ENCODE measurements at places on chromosomes 5 and 9.

- DNase-seq: no peak
These were observed 139.2 kb upstream of the SMARCA2 start for GRCh38 chr9:1875921-1876448.

DNA sequence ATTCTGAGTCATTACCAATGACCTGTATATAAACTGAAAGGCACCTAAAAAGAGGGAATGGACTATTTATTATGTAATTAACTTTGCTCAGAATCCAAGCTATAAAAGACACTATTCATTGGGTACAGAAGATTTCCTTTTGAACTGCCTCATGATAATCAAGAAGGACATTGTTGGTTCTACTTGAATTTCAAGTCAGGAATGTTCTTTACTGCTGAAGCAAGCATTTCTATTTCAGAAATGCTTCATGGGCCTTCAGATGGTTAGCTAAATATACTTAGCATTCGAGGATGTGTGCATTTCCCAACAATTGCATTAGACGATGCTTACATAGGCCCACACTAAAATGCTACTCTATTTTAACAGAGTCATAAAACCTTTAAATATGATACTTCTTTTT is 658.2 kb upstream of the DMAC1 start:
- no peak for DNase-seq

DNA sequence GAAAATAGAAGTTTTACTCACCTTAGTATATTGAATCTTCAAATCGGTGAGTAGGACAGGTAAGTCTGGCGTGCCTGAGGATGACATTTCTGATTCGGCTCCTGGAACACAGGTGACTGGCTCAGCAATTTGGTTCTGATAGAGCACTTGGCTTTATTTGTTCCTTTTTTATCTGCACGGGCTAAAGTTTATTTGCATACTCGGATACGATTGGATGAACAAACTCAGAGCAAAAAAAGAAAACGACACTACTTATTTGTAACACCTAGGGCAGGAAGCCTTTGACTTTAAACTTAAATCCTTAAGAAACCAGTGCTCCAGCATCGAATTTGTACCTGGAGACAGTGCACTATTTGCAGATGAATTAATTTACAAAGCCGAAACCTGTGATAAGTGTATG is at the start of gene ALDH1A1:
TSS of gene ALDH1A1 (minus strand) at position 140 of the 400 bp plus-strand sequence. CDS start at position 87, 53 bp downstream.
- DNase-seq: no peak

DNA sequence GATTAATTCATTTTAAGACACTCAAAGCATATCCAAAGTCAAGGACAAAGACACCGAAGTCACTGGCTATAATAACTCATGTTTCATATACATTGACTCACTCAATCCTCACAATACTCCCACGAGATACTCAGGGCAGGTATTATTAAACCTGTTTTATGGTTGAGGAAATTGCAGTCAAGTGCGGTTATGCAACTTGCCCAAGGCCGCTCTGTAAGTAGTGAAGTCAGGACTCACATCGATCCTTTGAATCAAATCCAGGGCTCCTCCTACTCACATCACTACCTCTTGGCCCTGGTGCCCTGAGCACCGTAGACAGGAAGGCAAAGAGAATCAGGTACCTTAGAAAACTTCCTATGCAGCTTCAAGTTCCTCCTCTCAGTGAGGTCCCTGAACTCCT is 87.8 kb upstream of the APC start:
- no peak for DNase-seq

DNA sequence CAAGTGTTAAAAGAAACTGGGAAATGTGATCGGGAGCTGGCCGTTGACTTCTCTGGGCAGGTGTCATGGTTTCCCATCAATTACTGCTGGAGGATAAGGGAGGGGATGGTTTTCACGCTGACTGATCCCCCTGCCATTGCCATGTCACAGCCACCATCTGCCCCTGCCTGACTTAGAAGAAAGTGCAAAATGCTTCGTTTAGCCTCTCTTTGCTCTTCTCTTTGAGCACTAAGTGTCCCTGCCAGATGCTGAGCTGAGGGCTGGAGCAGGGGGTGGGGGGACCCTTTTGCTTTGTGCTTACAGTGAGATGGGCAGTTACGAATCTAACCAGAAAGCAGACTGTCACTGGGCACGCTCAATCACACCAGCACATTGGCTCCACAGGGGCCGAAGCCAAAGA is 138.4 kb upstream of the ALDH1B1 start:
- DNase-seq: no peak

DNA sequence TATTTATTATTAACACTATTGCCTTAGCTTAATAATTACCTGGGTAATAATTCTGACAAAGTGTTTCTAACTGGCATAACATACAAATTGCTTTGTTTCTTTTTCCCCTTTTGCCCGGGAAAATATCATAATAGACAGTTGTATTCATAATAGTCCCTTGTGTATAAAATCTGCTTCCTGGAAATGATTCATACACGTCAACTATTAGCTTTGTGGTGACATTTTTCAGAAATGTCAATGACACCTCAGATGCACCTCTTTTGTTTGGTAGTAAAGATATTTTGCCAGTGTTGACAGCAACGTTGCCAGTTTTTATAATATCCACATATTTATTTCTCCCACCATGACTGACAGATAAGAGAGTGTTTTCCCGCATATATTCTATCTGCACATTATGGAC is 73.0 kb downstream of the RASEF start:
- DNase-seq: no peak

- no peak for DNase-seq
These were observed 100.5 kb downstream of the TLE4 start for GRCh38 chr9:79672236-79672635.

DNA sequence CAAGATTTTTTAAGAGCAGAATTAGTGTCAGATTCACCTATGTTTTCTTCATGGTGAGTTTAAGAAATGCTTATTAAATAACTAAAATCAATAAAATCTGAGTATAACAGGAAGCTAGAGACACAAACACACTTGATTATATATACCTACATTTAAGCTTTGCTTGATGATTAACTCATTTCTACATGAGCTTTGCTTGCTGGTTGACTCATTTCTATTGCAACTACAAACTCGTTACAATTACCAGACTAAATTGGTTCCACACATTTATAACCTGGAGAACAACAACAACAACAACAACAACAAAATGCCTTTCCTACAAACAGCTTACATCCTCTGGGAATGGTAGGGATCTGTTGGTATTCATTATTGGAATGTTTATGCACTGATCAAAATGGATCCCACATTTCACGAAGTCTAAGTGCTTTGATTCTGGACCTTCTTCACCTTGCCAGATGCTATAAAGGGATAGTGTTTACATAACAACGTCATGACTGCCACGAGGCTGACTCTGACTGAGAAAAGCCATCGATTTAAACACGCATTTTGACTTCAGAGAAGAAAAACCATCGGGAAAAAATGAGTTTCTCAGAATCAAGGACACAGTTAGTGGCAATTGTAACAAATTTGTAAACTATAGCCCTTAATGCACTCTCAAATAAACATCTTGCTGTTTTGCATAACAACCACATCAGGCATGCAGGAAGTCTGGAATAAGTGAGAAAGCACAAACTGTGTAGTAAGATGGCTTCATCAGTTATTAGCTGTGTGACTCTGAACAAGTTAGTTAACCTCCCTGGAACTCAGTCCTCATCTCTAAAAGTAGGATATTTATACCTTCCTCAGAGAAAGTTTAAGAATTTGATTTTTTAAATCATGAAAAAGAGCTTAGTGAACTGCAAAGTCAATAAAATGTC is 49.8 kb downstream of the RASEF start:
- no peak for DNase-seq

DNA sequence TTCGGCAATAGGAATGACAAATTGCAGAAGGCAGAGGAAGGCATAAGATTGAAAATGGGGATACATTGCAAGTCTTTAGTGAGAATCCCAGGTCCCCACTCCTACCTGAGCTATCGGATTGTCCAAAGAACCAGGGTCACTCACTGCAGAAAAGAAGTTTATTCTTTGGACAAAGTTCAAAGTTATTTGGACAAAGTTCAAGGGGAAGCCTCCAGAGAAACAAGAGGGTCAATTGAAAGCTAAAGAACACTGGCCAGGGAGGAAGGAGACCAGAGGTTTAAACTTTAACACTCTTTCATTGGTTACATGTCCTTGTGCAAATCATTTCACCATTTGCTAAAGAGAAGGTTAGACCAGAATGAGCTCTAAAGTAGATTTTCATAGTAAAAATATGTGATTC is 5.2 kb upstream of the UHRF2 start:
- no peak for DNase-seq

DNA sequence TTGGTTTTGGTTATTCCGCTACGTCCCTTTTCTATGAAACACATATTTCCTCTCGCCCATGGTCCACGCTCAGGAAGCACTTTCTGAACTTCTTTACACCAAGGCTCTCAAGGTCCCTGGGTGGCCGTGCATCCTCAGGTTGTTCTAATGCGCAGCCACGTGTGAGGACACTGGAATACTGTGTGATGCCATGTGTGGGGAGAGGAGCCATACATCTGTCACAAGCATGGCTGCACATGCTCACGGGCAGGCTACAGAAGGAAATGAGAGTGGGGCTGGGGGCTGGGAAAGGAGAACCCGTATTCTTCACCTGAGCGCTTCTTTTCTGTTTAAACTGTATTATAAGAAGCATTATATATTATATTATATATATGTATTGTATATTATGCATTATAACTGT is 36.7 kb downstream of the PRRT1B start:
- DNase-seq: no peak

GRCh38 chr5:172164769-172165212 is 23.2 kb downstream of the STK10 start:
- DNase-seq: no peak

GRCh38 chr9:15287309-15287708 is 19.7 kb downstream of the TTC39B start:
- no peak for DNase-seq

- DNase-seq: no peak
These were observed 81.6 kb upstream of the CKMT2 start for GRCh38 chr5:81151546-81151945.

- DNase-seq: no peak
These were observed 22.6 kb downstream of the DBH start for GRCh38 chr9:133658442-133659431.

DNA sequence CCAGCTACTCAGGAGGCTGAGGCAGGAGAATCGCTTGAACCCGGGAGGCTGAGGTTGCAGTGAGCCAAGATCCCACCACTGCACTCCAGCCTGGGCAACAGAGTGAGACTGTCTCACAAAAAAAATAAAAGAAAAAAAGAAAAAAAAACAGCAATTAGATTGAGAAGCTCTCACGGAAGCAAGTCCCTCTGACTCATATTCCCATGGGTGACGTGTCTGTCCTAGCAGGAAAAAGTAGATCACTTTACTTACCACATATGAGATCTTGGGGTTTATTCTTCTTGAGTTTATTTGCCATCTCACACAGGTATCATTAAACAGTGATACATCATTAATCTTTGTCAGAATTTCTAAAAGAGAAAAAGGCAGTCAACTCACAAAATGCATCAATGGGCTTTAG is 62.6 kb downstream of the SUSD1 start:
- DNase-seq: no peak

DNA sequence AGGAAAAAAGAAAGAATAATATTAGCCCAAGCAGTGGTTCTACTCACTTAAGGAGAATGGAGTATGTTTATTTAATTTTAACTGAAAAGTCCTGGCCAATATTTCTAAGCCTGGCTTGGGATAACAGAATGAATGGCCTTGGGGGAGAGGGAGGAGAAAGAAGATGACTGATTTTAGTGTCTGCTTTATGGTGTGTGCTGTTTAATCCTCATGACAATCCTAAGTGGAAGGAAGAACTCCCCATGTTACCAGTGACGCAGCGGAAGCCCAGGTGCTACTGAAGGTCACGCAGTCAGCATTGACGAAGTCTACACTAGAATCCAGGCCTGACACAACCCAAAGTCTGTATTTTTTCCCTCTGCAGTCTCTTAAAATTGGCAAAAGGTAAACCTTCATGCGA is 50.5 kb downstream of the PALM2AKAP2 start:
- DNase-seq: no peak

DNA sequence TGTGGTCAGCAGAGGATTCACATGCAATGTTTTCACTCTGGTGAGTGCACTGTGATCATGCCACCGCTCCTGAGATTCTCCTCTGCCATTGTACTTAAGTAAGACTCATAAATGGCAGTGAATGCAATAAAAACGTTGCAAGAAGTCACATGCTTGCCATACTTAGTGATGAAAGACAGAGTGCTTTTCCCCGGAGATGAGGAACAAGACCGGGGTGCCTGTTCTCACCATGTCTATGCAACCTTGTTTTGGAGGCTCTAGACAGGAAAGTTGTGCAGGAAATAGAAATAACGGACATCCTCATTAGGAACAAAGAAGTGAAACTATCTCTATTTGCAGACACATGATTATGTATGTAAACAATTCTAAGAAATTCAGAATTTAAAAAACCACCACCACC is 84.7 kb upstream of the IRX2 start:
- no peak for DNase-seq

- no peak for DNase-seq
These were observed 12.6 kb upstream of the CCNG1 start for GRCh38 chr5:163424836-163425235.

- no peak for DNase-seq
These were observed 24.4 kb upstream of the PPP1R2B start for GRCh38 chr5:156825688-156826087.

- DNase-seq: no peak
These were observed 80.6 kb downstream of the COL23A1 start for GRCh38 chr5:178509491-178510057.

Measured in D721Med (cell line).